Activated T-helper 1 cell treated with anti-CD3 and anti-CD28 coated beads, Interleukin-12 subunit alpha, Interleukin-12 subunit beta, Interleukin-2, Interleukin-4 antibody, amounts not matched to agents 30 ng/mL and 10 ng/mL and 1 ng/mL, durations not matched to agents 14 hours and 24 hours and 36 hours (primary cell): ENCODE measurements at places on chromosomes 12 and 14. TPM values are rescaled to one million over a fixed set of nuclear protein-coding genes. Genes with fewer than 3 reads are reported as not detected.

The TTC5 gene
- 33.0 and 33.7 TPM in 2 replicates for total RNA-seq

The GPHN gene
- 38.5 and 43.5 TPM in 2 replicates for total RNA-seq

The SLC4A8 gene
- total RNA-seq, result 2.4 and 2.6 TPM in 2 replicates

DNA sequence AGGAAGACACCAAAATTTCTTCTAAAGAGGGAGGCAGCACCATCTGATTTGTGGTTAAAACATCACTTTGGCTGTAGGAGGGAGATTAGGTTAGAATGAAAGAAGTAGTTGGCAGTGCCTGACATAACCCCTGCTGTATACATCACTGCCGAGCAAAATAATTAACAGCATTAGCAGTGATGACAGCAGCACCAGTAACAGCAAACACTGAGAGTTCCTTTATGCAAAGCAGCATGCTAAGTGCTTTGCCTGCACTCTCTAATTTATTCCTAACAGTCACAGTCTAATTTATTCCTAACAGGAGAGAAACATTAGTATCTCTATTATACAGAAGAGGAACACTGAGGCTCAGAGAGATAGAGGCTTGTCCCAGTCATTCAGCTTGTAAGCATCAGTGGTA, 1469.7 kb downstream of the AACS start:
- no peak overlapping the region for H3K27ac ChIP-seq
- H3K27me3 ChIP-seq, result no peaks in the 10 kb centered on the region
- DNase-seq, result no peak
- H3K36me3 ChIP-seq, result no peaks in the 10 kb centered on the region

- peak overlapping the region; percentile 83 for H3K4me3 ChIP-seq
- H3K27me3 ChIP-seq, result peaks cover 44% of the 10 kb centered on the region
- H3K36me3 ChIP-seq, result no peaks in the 10 kb centered on the region
- peaks cover 5% of the 10 kb centered on the region for H3K4me1 ChIP-seq
- no peak overlapping the region for H3K27ac ChIP-seq
Measured at GRCh38 chr12:10153271-10154144, 18.4 kb downstream of the OLR1 start.

DNA sequence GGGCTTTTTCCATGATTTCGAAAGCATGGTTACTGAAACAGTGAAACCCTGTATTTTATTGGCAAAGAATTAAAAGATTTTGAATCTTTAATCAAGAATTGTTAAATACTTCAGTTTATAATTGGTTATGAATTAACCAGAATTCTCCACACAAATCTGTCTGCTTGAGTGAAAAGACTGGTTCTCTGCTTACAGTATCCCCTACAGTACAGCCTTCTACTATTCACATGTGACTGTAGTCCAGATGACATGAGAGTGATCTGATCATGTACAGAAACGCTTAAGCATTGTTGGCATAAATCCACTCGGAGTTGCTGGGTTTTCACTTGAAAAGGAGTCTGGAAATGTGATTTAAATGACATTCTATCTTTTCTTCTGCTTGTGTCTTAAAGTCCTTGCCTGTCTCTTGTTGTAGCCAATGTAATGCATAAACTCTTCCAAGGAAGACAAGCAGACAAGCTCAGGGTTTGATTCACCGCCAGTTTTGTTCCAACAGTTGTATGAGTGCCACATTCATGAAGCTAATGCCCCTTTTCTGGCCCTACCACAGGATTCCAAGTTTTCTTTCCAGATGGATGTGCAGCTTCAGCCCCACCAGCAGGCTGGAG, 222.0 kb upstream of the LRIG3 start:
- H3K4me1 ChIP-seq, result no peaks in the 10 kb centered on the region
- H3K27ac ChIP-seq, result no peak overlapping the region
- no peak for DNase-seq
